HS-5 (cell line): ENCODE measurements at places on chromosomes 3 and 15.

GRCh38 chr15:85318048-85318731 lies 62.2 kb upstream of the AKAP13 start:
- peak; percentile 94 for DNase-seq

- no peak for DNase-seq
These were observed 10.4 kb upstream of the RTP1 start for GRCh38 chr3:187186801-187187421.

DNA sequence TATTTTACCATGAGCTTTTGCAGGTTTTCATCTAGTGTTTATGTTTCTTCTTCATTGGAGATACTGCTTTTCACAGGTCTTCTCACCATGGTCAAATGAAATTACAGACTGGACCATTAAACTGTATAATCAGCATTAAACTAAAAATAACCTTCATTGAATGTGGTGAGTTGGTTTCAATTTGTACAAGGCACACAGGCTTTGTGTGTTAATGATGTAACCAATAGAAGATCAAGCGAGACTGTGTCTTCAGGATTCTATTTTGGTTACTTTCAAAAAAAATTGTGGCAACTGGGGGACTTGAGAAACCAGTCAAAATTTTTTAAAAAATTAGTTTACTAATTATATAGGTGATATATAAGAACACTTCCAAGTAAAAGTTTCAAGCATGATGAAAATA lies 54.3 kb upstream of the GCSAM start:
- DNase-seq, result no peak

DNA sequence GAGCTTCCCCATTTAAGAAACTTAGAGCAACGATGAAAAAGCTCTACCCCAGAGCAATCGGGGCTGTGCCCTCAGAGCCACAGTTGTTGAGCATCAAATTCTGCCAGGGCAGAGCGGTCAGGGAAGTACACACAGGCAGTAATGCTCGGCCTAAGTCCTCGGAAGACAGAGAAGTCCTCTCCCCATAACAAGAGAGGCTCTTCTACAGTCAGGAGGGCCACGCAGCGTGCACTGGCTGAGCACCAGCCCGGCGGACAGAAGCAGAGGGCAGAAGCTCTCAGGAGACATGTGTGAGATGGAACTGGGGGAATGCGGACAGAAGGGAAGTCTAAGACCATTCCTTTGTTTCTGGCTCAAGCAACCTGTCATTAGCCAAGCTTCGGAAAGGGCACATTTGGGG lies 95.9 kb downstream of the XXYLT1 start:
- DNase-seq, result no peak

GRCh38 chr3:159947220-159947619 lies 41.4 kb upstream of the IL12A start:
- peak; percentile 96 for DNase-seq

DNA sequence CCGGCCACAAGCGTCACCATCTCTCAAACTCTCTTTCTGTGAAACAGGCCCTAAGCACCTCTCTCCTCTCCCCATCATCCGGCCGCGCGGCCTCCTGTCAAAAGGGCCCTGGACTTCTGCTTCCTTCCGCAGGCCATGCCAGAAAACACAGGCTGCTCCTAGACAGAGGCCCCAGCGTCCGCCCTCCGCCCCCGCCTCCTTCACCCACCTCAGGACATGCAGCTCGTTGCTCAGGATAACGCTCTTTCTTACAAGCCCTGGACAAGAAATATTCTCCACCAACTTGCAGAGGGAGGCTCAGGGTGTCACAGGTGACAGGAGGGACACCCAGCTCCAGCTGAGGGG lies 212.0 kb downstream of the XXYLT1 start:
- DNase-seq, result no peak

DNA sequence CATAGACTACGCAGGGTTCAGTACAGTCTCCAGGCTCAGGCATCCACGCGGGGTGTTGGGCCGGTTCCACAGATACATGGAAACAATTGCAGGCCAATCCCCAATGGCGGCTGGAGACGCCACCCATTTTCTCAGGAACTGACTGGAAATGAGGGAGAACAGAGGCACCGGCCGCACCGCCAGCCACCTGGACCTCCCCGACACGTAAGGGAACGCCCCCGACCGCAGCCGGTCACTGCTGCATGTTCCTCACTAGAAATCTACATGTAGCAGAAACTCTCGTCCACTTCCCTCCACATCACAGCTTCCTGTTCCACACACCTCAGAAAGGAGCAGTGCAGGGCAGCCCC lies 29.2 kb downstream of the CYFIP1 start:
- no peak for DNase-seq
